ENCODE measurements at places on chromosomes 3 and 15.

DNA sequence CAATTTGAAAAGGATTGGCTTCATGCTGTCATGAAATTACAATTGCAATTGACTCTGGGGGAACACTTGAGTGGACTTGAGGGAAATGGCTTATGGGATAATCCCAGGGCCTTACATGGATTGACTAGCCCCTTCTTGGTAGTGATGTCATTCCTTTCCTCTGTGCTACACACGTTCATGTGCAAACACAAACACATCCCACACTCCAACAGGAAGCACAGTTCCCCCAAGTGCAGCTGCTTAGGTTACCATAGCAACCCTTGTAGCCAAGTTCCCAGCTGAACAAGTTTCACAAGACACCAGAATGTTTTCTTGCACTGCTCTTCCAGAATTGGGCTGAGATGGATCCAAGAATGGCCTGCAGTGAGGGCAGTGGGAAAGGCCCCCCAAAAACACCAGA lies 217.0 kb downstream of the ZNF621 start:
- no peak for DNase-seq

GRCh38 chr3:46098319-46098761 lies 71.1 kb upstream of the XCR1 start:
- no peak for DNase-seq

GRCh38 chr15:43253431-43254403 lies 13.0 kb downstream of the TGM5 start:
- DNase-seq = no peak

DNA sequence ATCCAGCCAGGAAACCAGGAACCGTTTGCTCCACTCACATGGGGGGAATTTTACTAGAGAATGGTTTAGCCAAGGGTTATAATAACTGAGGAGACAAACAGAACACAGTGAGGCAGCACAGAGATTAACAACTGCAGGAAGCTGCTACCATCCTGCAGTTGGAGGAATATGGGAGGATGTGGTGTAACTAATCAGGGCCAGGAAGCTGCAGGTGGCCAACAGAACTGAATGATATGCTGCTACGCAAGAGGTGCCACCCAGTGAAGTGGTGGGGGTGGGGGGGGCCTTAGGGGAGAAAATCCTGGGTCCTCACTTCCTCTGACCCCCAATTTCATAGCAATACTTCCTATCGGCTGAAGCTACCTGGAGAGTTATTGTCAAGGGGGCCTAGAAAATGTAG lies 306.4 kb upstream of the STT3B start:
- DNase-seq = no peak

DNA sequence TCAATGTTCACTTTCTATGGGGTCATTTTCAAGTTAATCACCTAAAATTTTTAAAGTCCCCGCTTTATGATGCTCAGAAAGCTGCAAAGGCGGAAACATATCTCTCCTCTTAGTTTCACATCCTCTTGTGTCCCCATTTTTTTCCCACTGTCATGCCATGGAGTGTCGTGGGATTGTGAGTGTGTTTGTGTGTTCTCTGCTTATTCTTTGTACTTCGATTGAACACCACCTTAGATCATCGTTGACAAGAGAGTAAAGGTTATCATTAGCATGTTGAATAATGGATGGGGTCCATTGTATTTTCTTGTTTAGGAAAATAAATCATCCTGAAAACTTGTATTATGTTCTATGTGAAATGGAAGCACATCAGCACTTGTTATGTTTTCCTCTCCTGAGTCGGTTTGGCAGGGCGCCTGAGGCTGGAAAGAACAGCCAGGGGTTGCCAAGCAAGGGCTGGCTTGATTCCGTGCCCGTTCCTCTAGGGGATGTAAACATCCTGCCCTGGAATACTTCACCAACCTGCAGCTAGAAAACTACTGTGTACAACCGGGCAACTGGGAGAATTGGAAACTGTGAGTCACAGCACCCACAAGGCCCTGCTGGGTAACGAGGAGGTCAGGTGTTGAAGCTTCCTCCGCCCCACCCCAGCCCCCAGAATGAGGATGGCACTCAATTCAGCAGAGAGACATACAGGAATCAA lies 67.2 kb downstream of the EIF4E3 start:
- no peak for DNase-seq

DNA sequence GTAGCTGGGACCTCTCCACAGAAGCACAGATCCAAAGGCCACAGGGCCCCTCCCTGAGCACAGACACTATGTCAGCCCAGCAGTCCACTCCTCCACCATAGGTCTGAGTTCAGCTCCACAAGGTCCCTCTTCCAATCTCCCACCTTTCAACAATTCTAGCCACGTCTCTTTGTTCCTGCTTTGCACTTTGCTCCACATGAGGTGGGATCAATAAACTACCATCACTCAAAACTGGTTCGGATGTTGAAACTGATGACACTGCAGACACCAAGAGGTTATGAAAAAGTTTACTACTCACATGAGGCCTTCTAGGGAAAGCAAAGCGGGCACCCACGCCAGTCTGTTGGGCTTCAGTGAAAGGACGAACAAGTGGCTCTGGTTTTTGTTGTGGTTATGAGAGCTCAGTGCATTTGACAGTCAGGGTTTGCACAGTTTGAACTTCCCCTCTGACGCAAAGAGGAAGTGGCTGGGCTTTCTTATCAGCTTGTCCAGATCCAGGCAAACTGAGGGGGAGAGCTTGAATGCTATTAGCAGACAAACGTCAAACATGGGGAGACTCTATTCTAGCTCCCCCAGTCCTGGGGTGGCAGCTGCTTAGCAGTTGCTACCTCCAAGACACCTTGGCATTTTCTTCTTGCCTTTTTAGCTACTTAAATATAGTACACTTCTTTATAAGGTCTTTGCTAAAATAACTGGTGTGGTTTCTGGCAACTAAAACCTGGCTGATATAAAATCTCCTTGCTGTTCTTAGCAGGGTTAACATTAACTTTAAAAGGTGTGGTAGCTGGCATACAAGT lies 37.8 kb downstream of the ZNF445 start:
- peak; percentile 48 for DNase-seq

- no peak for DNase-seq
These were observed 23.1 kb downstream of the CMTM8 start for GRCh38 chr3:32261545-32261944.

DNA sequence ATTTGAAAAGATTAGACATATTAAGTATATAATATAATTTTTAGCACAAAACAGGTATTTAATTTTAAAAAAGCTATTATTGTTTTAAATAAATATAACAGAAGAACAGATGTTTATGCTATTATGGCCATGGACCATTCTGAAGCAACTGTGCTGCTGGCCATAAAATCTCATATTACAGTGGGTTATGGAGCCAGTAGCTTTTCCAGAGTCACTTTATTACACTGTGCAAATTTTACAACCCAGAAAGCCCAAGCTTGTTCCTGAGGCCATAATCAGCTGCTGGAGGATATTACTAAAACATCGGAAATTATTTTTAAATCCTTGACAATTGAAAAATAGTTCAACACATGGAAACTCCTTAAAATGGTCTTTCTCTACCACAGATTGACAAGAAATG lies 557.3 kb upstream of the KCNMB2 start:
- DNase-seq = no peak

DNA sequence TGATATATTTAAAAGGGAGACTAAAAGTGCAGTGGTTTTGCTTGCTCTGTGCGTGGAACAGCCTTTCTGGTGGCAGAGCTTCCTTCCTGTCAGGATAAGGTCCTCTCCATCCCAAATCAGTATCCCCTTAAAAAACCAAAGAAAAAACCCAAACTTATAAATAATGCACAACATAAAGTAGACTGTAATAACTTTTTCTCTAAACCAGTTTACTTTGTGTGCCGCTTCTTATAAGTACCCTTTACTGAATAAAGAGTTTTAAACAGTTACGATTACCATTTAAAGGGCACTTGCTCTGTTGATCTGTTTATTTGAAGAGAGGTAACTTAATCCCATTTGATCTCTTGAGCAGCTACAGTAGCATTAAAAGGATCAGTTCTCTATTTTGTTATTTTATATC lies 2.5 kb downstream of the PIK3CA start:
- no peak for DNase-seq

- no peak for DNase-seq
These were observed 57.6 kb downstream of the HEG1 start for GRCh38 chr3:124998247-124998630.

DNA sequence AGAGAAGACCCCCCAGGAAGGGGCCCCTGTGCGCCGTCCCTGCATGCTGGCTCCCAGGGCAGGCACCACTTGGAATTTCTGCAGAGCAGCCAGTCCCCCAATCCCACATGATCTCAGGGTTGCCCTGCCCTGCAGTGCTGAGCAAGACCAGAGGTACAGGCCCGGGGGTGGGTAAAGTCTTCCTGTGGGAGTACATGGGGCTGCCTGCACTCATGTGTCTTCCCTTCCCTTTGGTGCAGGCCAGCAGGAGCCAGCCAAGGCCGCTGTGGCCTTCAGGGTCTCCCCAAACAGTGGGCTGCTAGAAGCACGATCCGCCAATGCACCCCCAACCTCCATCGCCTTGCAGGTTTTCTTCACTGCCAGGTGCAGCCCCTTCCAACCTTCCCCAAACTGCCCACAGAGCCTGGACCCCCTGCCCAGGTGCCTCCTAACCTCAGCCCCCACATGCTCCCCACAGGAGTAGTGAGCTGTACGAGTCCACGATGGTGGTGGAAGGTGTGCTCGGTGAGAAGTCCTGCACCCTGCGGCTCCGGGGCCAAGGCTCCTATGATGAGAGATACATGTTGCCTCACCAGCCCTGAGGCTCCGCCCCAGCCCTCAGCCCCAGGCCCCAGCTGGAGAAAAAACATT lies 15.0 kb downstream of the ACAA1 start:
- no peak for DNase-seq

GRCh38 chr15:70186152-70186551 lies 88.4 kb upstream of the TLE3 start:
- DNase-seq = no peak

DNA sequence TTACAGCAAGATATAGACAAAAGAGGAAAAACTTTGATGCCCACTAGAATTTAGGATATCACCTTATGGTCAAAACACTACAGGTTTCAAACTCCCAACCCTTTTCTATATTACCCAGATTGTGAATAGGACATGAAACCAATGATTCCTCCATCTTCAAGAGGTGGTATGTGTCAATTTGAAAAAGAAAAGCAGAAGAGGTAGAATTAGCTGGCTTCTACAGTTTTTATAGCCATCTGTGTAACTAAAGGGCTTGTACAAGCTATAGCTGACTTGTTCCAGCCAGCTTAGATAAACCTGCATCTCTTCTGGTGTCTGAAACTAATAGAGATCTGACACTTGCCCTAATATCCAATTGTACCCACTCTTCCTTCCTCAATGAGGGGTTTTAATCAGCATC lies 24.9 kb upstream of the HGD start:
- DNase-seq = no peak

- DNase-seq = no peak
These were observed 49.6 kb downstream of the SLMAP start for GRCh38 chr3:57805674-57806073.

GRCh38 chr15:99138491-99138982 lies 33.7 kb downstream of the SYNM start:
- no peak for DNase-seq
